H9 (cell line): ENCODE measurements at places on chromosomes 4 and X.

DNA sequence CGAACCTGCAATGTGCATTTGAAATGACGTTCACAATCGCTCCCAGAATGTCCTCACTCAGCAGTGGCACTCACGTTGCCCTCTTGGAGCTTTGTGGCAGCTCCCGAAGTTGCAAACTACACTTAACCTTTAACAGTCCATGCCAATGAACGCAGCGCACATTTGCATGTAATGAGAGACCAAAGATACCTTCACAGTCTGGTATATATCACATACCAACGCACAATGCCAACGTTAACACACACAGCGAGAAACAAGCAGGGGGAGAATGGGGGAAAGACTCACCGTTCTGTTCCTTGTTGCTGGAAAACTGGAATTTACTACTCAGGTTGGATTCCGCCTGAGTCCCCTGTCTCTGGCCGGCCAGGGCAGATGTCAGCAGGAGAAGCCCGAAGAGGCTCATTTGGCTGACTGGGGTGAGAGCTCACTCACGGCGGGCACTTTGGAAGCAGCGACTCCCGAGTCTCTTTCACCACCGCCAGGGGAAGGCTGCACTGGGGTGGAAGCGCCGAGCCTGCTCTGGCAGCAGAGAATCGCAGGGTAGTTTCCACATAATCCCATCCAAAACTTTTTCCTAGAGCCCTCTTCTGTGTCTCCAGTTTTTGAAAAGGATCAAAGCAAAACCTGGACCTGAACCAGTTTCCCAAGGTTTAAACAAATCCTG is 966 bp downstream of the PDGFC start:
- peak; percentile 64 for DNase-seq

DNA sequence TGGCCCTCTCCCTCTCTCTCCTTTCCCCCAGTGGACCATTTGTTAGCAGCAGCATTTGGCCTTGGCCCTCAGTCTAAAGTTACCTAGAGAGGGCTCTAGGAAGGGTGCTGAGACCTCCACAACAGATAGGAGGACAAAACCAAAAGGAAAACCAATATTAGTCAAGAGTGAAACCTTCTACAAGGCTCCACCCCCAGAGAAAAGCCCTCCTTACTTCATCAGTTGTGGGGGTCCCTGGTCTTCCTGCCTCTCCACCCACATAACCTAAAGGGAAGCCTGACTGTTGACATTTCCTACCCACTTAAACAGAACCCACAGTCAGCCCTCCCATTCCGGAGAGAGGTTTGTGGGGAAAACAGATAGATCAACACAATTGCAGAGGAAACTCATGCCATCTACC is 4.7 kb upstream of the CD40LG start:
- no peak for DNase-seq

DNA sequence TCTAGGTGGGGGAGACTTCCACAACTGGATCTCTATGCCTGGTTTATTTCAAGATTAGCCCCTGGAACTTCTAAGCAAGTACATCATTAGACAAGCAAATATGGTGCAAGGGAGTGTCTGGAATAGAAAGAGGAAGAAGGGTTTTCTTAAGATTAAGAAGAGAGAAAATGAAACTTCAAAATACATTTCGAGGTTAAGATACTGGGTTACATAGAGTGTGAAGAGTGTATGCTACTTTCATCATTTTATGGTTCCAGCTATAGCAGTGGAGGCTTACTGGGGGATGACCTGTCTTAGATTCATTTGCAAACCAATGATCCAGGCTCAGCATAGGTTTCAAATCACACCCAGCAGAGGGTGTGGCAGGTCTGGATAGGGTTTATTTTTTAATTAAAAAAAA is 144.4 kb upstream of the GATB start:
- no peak for DNase-seq

DNA sequence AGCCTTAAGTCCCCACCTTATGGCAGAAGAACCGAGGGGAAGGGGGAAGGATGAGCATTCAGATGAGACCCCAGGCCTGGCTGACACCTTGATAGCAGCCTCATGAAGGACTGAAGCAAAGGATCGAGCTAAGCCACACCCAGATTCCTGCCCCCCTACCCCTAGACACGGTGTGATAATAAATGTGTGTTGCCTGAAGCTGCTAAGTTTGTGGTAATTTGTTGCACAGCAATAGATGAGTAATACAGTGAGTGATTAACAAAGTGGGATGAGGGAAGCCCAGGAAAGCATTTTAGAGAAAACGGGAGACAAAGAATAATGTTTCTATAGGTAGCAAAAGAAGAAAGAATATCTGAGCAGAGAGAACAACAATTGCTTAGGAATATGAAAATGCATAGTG is 404.2 kb downstream of the MID1IP1 start:
- no peak for DNase-seq

GRCh38 chr4:155391932-155392331 is 15.2 kb upstream of the MAP9 start:
- DNase-seq = no peak

- DNase-seq = no peak
Measured at GRCh38 chrX:94908648-94909047, 1234.6 kb downstream of the FAM133A start.

DNA sequence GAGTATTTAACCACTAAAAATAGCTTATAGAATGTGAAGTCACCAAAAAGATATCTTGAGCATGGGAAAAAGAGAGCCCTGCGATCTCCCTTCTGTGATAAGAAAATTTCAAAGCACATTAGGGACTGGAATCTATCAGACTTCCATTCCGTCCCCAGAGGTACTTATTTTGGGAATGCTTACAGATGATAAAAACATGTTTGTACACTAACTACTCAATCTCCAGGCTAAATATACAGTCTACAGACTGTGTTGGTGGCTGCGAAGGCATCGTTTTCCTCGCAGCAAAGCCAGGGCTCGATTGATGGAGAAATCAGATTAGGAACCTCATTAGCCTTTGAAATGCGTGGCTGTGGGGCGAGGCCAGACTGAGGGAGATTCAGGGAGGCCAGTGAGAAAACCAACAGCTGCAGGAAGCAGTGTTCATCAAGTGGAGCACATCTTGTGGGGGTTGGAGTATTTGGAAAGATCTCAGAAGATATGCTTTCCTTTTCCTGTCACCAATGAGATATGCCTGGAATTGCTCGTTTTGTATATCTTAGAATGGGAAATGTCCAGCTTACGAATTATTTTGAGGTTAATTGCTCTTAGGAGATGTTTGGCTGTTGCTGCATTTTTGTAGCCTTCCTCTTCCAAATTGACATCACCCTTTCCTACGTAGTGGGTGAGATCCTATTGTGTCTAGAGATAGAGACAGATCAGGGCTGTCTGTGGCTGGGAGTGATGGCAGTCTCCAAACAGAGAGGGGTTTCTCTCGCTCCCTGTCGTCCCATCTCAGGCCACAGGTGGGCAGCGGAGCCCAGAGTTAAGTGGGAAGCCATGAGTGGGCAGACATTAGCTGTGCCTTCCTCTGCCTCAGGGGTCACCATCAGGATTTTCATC is 224.9 kb upstream of the FAT1 start:
- DNase-seq = peak; percentile 68

DNA sequence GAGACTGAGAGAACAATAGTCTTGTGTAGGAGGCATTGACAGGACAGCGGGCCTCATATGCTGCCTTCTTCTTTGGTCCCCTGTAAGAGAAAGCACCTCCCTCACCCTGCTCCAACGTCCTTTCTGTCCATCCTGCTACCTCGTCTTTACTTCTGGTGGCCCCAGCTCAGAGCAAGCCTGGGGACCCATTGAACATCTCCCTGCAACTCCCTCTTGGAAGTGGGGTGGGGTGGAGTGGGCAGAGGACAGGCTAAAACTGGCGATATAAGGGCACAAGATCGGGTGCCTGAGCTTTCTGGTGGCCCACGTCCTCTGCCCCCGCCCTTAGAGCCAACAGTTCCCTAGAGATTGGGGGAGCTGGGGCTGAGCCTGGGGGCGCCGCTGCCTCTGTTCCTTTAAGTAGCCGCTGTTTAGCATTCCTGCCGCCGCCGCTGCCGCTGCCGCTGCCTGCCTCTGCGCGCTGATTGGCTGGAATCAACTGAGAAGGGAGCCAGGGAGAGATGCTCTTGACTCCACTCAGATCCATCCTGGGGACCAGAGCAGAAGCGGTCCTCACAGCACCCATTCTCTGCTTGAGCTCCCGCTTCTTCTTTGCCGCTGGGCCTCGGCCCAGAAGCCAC is at the start of gene DLG3:
TSS of gene DLG3 (plus strand) at position 510 of the 620 bp plus-strand sequence. CDS start 367 bp downstream, outside the sequence.
- DNase-seq = peak; percentile 64

GRCh38 chr4:144861471-144861870 is 215.5 kb downstream of the HHIP start:
- no peak for DNase-seq

DNA sequence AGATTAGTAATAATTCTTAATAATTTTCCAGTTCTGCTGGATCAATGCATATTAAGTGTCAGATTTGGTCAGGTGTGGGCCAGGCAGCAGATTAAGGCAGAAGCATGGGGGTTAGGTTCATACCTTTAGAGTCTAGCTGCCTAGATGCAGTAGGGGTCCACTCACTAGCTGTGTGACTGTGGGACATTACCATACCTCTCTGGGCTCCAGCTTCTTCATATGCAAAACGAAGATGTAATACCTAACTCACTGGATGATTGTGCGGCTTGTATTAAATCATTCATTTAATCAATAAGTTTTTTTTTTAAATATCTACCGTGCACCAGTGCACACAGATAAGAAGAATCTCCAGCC is 1.4 kb downstream of the ANXA3 start:
- no peak for DNase-seq
